ENCODE measurements at places on chromosomes 2 and 18.

DNA sequence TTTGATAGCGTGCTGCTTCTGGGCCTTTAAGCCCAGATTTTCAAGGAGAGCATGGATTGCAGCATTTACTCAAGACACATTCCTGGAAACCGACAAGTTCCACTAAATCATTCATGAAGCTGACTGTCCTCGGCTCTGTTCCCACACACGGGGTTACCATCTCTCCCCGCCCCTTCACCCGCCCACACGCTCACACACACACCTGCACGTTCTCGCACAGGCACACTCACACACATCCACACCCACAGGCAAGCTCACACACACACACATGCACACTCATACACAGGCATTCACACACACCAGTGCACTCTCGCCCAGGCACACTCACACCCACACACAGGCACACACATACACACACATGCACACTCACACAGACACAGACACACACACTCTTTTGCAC, 150.0 kb upstream of the AGAP1 start:
- DNase-seq, result peak; percentile 64

GRCh38 chr2:162118166-162119031, 33.6 kb downstream of the GCG start:
- peak; percentile 91 for DNase-seq

DNA sequence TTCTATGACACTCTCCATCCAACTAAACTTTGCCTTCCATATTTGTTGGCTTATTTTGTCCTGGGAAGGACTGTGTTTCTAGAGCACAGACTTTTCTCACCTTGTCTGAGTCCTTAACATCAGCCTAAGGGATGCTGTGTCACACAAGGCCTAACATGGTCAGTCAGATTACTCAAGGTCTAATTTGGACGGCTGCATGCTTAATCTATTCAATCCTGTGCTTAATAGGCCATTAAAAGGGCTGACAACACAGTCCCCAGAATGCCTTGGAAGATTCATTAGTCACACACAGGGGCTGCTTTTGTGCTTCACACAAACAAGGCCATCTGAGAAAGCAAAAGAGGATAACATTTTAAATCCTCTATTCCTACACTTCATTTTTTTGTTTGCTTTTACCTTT, 84.0 kb downstream of the DYNAP start:
- no peak for DNase-seq

- no peak for DNase-seq
Measured at GRCh38 chr2:181992776-181993175, 7.1 kb downstream of the PPP1R1C start.

DNA sequence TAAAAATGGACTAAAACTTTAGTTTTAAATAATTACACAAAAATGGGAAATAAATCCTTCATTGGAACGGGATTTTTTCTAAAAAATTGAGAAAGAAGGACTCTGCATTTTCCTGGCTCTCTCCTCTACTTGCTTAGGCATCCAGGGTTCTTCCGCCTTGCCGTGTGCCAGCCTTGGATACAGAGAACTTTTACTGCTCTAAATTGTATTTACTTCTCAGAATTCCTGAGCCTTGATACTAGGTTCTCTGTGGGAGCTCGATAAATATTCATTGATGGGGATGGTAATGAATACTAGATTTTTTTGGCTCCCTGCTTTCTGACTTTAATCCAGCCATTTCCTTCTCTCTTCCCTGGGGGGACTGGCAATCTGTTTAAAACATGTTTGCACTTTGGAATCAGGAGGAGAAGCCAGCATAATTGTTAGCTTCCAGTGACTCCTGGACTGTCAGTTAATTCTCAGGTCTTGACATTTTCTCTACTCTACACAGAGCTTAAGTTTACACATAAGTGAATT, 746.1 kb upstream of the LRRTM1 start:
- no peak for DNase-seq

DNA sequence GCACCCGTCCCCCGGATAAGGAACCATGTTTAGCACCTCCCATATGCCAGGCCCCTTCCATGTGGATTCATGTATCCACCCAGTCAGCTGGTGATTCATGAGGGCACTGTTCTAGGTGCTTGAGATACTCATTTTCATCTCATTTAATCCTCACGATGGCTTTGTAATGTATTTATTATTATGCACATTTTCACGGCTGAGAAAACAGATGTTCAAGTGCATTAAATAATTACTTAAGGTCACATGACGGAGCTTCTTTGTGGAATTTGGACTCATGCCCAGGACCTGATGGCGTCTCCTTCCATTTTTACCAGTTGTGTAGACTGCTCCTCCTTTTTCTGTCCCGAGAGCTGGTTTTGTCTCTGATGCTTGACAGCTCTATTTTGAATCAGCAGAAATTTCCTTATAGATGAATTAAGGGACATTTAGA, 72.2 kb upstream of the RBM44 start:
- DNase-seq, result no peak

DNA sequence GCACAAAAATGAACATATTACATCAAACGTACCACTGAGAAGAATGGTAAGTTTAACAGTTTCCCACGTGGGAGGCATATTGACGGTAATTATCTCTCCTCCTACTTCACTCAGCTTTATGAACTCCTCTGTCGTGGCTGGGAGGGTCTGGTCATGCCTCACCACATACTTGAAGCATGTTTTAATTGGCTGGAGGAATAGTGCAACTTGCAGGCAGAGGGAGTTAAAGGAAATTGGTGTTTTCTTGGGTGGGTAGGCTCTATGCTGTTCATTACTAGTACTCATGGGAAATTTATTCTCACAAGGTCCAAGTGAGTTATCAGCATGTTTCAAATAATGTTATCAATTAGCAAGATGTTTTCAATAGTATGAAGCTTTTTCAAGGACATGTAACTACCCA, 767.0 kb downstream of the PLCL1 start:
- no peak for DNase-seq

DNA sequence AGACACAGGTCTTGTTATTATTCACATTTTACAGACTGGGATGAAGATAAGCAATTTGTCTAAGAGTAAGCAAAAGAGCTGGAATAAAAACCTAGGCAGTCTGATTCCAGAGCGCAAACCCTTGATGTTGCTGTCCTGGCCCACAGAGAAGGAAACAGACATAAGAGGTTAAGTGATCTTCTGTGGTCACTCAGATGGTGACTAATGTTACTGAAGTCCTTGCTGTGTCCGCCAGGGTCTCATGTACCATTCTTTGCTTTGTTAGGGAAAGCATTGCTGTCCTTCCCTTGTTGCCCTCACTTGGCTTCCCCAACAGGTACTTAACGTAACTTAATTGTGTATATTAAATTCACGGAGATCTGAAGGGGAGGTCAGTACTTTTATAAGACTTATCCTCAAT, 14.9 kb upstream of the FAP start:
- DNase-seq, result no peak

- no peak for DNase-seq
Measured at GRCh38 chr2:75166491-75166890, 32.8 kb downstream of the TACR1 start.

DNA sequence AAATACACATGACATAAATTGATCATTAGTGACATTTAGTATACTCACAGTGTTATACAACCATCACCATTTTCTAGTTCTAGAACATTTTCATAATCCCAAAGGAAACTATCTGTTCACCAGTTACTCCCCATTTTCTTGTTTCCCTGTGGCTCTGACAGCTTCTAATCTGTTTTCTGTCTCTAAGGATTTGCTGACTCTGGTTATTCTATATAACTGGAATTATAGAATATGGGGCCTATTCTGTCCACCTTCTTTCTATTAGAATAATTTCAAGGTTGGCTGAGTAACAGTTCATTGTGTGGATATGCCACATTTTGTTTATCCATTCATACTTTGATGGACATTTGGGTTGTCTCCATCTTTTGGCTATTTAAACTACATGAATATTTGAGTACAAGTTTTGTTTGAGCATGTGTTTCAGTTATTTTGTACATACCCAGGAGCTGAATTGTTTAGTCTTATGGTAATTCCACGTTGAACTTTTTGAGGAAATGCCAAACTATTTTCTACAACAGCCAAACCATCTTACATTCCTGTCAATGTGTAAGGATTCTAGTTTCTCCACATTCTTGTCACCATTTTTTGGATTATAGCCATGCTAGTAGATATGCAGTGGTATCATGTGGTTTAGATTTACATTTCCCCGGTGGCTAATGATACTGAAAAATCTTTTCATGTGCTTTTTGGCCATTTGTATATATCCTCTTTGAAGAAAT, 20.5 kb downstream of the KIAA1328 start:
- DNase-seq, result no peak

- DNase-seq, result no peak
Measured at GRCh38 chr2:12555012-12555645, 161.6 kb upstream of the TRIB2 start.

GRCh38 chr18:1253827-1254226, 349.2 kb downstream of the ADCYAP1 start:
- DNase-seq, result no peak

GRCh38 chr2:144117086-144117485, 402.8 kb downstream of the ZEB2 start:
- DNase-seq, result no peak

DNA sequence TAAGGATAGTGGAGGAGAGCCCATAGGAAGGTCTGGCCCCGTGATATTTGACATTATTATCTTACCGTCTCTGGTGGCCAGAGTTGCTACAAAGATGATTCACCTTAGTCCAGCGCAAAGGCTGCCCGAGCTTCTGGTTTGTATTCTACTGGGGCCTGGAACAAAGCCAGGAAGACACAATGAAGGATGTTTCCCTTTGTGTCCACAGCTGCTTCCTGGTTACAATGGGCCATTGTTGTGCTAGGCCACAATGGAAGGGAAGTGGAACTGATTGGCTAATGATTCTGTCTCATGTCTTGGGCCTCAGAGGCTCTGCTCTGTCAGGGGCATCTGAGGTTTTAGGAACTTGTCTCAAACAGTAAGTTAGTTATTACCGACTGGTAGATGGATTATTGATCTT, 132.2 kb downstream of the TDRD15 start:
- peak; percentile 61 for DNase-seq

DNA sequence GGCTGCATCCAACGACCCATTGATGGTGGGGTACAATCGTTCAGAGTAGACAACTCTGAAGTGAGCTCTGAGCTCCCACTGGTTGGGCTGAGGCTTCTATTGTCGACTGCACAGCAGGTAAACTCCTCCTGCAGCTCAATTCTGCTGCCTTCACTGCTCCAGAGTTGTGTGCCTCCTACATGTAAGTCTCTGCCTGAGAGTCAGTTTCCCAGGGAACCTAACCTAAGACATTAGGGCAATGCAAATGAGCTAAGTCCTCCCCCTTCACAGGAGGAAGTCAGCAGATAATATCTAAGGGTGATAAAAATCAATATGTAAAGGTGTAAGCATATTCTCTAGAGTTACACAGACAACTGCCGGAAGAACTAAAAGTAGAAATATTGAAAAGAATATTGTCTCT, 22.5 kb upstream of the ACYP2 start:
- DNase-seq, result no peak

- DNase-seq, result no peak
Measured at GRCh38 chr2:184879671-184880070, 281.3 kb downstream of the ZNF804A start.

GRCh38 chr2:14182227-14182946, 450.1 kb upstream of the LRATD1 start:
- no peak for DNase-seq

DNA sequence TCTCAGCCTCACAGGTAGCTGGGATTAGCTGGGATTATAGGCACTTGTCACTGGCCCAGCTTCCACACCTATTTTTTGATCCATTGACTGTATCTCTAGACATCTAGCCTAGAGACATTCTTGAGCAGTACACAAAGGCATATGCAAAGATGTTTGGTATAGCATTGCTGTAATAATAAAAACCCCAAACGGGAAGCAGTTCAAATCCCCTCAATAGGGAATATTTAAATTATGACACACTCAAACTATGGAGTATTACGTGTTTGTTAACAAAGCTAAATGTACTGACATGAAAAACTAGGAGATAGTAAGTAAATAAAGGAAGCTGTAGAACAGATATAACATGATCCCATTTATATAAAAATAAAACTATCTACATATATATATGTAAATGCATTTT, 27.7 kb downstream of the DOK1 start:
- DNase-seq, result no peak

GRCh38 chr2:45780541-45781463, 129.3 kb downstream of the PRKCE start:
- no peak for DNase-seq

GRCh38 chr2:115160531-115161080, 718.2 kb downstream of the DPP10 start:
- no peak for DNase-seq

DNA sequence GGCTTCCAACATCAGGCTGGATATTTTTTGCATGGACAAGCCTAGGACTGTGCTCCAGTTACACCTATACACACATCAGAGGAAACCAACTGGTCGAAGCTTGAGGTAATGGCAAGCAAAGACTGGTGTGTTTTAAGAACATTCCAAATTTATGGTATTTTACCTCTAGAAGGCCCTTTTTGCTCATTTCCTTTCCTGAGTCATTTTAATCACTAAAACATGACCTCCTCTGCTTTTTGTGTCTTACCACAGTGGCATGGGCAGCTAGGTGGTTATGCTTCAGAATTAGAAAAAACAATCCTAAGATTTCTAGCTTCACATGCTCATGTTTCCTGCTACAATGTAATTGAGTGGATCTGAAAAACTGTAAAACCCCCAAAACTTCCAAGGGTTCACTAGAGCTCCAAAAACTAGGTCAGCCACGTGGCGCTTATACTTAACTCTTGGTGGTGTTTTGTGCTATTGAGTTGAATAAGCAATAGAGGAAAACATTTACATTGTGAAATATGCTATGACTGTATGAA, 30.6 kb upstream of the CHRNA1 start:
- DNase-seq, result no peak

- DNase-seq, result peak; percentile 63
Measured at GRCh38 chr2:8229546-8229986, 452.3 kb upstream of the ID2 start.

DNA sequence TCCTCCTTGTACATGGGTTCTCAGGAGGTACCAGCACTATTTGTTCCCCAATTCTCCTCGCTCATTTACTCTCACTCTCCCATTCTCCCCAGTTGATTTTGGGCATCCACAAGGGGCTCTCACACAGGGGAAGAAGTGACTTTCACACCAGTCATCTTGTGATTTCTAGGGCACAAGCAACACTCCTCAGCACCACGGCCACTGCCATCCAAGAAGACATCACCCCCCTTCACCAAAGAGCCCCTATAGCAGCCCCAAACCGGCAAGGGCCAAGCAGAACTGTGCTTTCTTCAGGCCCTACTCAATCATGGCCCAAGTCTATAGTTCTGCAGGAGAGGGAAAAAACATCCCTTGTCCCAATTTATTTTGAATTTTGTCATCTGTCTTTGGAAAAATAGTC, 209.2 kb upstream of the ARL4C start:
- DNase-seq, result no peak

- no peak for DNase-seq
Measured at GRCh38 chr2:70664525-70664924, 103.5 kb downstream of the ADD2 start.

GRCh38 chr2:26382564-26382963, 19.2 kb upstream of the DRC1 start:
- no peak for DNase-seq

DNA sequence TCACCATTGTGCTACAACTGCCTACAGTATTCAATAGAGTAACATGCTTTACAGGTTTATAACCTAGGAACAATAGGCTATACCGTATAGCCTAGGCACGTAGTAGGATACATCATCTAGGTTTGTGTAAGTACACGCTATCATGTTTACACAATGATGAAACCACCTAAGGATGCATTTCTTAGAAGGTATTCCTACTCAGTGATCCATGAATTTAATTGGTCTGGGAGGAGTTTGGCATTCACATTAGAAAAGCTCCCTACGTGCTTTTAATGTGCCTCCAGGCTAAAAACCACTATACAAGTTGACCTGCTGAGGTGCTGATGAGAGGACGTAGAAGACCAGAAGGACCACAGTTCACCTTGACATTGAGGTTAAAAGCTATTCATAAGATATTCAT, 154.5 kb upstream of the LRRTM1 start:
- no peak for DNase-seq
